ENCODE measurements at places on chromosomes 3 and 15.

GRCh38 chr3:9897408-9898372, 5.0 kb upstream of the IL17RE start:
- no peak for DNase-seq

DNA sequence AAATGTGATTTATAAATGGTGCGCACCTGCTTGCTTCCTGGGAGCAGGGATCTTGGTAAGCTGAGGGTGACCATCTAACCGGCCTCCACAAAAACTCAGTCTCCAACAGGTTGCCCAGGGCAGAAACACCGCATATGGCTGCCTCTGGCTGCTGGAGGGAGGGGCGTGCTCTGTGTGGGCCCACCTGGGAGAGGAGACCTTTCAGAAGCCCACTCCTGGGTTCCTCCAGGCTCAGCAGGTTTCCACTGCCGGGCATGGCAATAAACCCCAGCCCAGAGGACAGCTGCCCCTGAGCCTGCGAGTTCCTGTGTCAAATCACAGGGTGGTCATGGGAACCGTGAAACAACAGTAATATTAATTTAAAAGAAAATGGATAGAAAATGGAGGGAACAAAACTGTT, 85.6 kb downstream of the OCA2 start:
- DNase-seq, result no peak

- no peak for DNase-seq
Measured at GRCh38 chr15:98874370-98874769, 133.2 kb downstream of the PGPEP1L start.

GRCh38 chr3:16840101-16840424, 44.7 kb upstream of the PLCL2 start:
- no peak for DNase-seq

GRCh38 chr15:29449136-29449535, 179.5 kb upstream of the NSMCE3 start:
- DNase-seq, result no peak

- no peak for DNase-seq
Measured at GRCh38 chr3:122671553-122671952, 9.1 kb upstream of the PARP14 start.

GRCh38 chr3:195160257-195160898, 110.6 kb downstream of the XXYLT1 start:
- no peak for DNase-seq

GRCh38 chr15:33443708-33444107, 132.9 kb downstream of the RYR3 start:
- DNase-seq, result no peak

DNA sequence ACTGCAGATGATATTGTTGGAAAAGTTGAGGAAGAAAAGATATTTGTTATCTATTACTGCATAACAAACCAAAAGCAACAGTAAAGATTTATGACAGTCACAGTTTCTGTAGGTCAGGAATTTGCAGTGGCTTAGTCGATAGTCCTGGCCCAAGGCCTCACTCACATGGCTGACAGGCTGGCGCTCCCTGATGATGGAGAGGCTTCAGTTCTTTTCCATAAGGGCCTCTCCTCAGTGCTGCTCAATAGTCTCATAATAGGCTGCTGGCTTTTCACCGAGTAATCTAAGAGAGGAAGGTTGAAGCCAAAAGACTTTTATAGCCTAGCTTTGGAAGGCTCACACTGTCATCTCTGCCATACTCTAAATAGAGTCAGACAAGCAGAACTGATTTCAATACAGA, 17.7 kb downstream of the IREB2 start:
- DNase-seq, result peak; percentile 38

- DNase-seq, result no peak
Measured at GRCh38 chr3:8839607-8840325, 70.4 kb upstream of the OXTR start.

- no peak for DNase-seq
Measured at GRCh38 chr3:122988508-122988907, 39.1 kb downstream of the SEMA5B start.

- DNase-seq, result no peak
Measured at GRCh38 chr3:81339040-81339845, 422.2 kb downstream of the GBE1 start.

- no peak for DNase-seq
Measured at GRCh38 chr15:99439524-99439835, 126.3 kb upstream of the MEF2A start.

GRCh38 chr15:97718509-97718908, 242.0 kb upstream of the ARRDC4 start:
- no peak for DNase-seq

- peak; percentile 89 for DNase-seq
Measured at GRCh38 chr3:175163686-175164085, 304.6 kb downstream of the NAALADL2 start.

GRCh38 chr3:156808025-156808424, 18.1 kb upstream of the LEKR1 start:
- DNase-seq, result no peak

DNA sequence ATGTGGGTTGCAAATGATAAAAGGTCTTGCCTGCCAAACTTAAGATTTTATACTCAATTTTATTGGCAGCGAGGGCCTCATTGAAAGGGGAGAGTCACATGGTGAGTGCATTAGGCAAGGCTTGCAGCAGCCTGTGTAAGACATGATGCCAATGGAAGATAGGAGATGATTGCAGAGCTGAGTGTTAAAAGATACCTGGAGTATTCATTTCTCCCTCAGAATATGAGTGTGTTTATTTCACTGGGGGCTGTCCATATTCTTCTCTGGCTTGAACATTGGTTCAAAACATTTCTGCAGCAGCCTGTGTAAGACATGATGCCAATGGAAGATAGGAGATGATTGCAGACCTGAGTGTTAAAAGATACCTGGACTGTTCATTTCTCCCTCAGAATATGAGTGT, 165.2 kb upstream of the NUDT16 start:
- no peak for DNase-seq

DNA sequence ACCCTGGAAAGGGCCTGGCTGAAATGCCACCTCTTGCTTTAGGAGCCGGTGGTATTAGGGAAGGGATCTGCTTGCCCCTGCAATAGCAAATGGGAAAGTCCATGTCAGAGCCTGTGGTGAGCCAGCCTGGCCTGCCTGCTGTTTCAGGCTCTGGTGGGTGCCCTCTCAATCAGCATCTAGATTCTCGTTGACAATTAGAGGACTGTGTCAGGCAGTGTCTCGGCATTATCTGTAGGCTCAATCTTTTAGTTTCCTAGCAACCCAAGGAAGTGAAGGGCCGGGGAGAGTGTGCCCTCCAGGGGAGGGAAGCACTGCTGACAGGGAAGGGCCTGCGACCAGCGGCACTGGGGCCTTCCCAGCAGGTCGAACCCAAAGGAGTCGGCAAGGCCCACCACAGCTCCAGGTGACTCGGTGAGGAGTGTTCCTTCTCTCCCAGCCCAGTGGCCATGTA, 42.1 kb downstream of the TLE3 start:
- no peak for DNase-seq

GRCh38 chr15:101506491-101506890, 17.0 kb upstream of the PCSK6 start:
- no peak for DNase-seq

- no peak for DNase-seq
Measured at GRCh38 chr3:141242377-141243092, 10.9 kb downstream of the PXYLP1 start.

DNA sequence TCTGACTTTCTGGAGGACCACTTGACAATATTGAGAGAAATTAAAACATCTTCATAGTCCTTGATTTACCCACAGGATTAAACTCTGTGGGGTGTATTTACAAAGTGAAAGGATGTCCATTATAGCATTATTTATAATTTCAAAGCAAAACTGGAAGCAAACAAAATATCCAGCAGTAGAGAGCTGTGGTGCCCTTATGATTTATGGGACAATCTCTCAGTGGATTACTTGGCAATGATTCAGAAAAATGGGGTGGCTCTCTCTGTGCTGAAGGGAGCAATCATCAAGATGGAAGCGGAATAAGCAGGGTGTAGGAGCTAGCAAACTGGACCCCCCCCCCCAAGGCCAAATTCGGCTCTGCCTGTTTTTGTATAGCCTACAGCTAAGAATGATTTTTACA, 9.0 kb downstream of the PPCDC start:
- DNase-seq, result no peak

DNA sequence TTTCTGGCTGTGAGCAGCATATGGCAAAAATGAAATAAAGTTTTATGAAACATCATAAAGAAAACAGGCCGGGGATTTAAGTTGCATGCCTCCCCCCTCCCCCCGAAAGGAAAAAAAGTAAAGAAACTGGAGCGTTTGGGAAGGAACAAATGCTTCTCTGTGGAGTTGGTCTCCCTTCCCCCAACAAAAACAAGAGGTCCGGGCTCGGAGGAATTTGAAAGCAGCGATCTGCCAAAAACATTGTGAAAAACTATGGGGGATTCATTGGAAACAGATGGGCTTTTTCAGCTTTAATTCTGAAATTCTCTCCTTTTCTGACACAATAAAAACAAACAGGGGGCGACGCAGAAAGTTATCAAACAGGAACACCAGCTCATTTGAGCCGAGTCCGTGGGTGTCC, 17.0 kb downstream of the RGMA start:
- no peak for DNase-seq

DNA sequence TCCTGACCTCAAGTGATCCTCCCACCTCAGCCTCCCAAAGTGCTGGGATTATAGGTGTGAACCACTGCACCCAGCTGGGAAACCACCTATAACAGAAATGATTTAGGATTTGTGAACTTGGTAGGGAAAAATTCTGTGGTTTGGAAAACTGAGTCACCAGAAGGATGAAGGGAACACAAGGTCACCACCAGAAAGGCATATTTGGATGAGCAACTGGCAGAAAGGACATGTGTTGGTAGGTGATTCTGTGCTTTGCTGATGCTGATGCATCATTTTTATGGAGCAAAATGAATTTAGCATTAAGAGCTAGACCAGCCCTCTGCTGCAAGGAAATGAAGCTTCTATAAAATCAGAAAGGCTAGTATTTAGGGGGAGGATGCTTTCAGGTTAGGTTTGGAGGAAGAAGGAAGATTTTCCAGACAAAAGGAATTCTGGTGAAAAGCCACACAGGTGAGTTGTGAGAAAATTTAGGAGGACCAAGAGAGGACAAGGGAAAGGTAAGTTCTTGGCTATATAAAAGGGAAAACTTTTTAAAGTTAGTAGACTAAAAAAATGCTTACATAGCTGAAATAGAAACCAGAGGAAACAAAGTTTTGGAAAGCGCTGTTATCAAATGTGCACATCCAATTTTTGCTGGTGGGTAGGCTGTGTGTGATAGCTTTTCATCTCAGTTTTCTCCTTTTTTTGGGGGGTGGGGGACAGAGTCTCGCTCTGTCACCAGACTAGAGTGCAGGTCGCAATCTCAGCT, 3.6 kb downstream of the PXK start:
- no peak for DNase-seq

DNA sequence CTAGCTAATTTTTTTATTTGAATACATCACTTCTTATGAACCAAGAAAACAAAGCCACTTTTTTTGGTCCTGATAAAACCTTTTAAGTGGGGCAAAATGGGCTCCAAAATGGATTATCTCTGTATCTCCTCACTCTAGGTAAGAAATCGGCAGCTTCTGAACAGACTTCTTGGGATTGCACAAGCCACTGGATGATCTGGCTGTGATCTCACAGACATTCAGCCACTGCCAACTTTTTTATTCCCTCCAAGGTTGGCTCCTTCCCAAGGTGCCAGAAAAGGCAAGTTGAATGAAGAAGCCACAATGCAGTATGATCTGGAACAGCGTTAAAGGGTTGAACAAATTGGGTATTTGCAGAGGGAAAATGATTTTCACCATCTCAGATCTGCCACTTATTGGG, 73.2 kb downstream of the PRICKLE2 start:
- no peak for DNase-seq

DNA sequence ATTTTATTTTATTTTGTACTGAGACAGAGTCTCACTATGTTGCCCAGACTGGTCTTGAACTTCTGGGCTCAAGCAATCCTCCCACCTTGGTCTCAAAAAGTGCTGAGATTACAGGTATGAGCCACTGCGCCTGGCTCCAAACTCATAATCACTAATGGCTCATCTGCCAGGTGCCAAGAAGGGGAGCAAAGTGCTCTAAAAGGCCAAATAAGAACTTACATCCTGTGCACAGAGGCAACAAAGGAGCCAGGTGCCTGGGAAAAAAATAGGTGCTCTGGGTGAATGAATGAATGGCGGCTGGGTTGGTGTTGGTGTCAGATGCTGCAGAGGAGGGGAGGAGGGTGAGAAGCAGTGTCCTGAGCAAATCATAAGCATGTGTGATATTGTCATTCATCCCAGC, 25.9 kb upstream of the ADAMTS7 start:
- no peak for DNase-seq

DNA sequence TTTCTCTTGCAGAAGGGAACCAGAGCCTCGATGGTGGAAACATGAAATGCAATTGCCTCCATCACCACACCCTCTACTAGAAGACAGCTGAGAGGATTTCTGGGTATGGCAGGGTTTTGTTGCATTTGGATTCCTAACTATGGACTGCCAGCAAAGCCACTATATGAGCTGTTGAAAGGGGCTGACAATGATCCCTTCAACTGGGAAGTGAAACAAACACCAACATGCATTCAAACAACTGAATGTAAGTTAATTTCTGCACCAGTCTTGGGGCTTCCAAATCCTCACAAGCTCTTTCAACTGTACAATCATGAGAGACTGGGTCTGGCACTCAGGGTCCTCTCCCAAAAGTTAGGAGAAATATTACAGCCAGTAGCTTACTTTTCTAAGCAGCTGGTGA, 116.7 kb upstream of the PLCL2 start:
- DNase-seq, result no peak

DNA sequence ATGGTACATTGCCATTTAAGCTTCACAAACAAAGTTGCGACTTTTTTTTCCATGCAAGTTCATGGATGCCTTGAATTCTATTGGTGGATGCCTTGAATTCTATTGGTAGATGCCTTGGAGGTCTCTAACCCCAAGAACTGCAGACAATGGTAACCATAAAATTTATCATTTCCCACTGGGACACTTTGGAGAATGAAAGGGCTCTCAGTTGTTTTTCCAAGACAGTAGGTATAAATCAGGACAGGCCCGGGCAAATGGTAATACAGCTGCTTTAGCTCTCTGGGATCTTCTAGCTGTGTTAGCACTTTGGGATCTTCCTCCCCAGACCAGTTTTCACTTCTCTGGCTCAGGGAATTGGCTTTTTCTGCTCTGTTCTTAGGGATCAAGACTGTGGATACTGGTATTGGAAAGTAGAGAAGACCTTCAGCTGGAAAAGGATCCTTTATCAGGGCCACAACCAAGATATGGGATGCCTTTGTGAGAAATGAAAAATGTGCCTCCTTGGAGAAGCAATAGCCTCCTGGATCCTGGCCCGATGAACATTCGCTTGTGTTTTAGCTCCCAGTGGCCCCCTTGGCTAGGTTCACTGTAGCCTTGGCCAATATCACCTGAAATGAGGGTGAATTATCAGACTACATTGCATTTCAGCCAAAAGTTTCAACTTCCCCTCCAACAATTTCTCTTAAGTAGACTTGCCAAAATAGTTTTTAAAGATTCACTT, 8.3 kb downstream of the LRRC3B start:
- DNase-seq, result no peak

GRCh38 chr3:188824566-188824965, 347.2 kb upstream of the TPRG1 start:
- DNase-seq, result no peak

- no peak for DNase-seq
Measured at GRCh38 chr15:58555162-58556027, 123.6 kb downstream of the LIPC start.

Measured in NCI-H345 (cell line).